NCI-H1417 treated with DMSO at 0.1 percent for 48 hours (cell line): ENCODE measurements at places on chromosomes 7 and 10.

- DNase-seq = no peak
These were observed 52.3 kb upstream of the ARMC3 start for GRCh38 chr10:22875581-22875980.

DNA sequence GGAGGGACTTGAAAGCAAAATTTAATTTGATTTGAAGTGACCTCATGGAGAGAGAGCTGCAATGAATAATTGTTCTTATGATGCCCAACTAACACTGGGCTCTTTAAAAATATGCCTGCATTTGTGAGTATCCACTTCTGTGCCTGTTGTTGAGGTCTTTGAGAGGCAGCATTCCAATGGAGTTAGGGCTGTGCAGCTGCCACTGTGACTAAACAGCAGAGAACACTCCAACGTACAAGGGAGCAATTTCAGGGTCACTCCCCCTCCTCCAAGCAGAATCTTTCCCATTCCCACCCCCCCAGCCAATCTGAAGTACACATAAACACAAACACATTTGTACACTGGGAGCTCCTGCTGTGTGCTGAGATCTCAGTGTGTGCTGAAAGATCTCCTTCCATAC is 28.0 kb upstream of the GSAP start:
- DNase-seq = no peak

- DNase-seq = no peak
These were observed 35.5 kb downstream of the FKBP6 start for GRCh38 chr7:73363225-73364005.

GRCh38 chr7:21616091-21616490 is 73.3 kb downstream of the DNAH11 start:
- DNase-seq = no peak

DNA sequence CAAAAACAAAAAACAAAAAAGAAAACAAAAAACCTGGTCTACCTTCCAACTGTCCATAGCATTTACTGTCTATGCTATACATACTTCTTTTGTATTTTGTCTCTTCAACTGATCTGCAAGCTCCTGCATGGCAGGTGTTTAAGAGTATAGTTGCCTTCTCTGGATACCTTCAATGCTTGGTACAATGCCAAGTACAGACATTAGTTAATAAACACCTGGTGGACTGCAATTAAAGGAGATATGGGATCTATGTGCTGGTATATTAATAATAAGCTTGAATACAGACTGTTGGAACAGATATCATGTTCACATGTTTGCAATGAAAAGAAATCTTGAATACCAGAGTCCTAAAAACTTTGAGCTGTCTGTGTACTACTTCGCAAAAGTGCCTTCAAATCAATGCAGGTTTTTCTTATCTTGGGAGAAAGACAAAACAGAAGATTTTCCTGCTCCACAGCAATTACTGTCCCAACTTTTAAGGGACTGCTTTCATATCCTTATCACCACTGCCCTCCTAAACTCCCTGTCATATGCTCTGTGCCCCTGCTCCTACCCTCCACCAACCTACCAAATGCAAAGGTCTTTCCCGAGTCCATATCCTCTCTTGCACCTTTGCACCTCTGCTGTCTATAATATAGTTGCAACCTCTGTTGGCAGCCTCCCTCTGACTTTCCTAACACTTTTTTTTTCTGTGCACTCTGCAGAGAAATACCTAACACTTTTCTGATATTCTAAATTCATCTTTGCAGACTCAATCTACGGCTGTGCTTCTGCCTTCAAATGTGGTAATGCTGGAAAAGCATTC is 85.1 kb downstream of the DNMBP start:
- no peak for DNase-seq

DNA sequence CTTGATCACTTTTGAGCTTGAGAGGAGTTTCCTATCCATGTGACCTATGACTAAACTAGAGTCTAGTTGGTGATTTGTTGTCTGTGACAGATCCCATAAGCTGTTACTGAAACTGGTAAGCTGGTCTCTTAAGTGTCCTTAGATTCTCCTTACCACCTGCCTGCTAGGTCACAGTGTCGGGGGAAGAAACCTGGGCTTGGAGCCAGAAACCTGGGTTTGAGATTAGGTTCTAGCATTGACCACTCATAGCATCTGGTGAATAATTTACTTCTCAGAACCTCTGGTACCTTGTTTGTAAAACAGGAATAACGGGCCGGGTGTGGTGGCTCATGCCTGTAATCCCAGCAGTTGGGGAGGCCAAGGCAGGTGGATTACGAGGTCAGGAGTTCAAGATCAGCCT is 21.8 kb upstream of the ITPRID1 start:
- DNase-seq = no peak

- no peak for DNase-seq
These were observed 7.2 kb downstream of the GNB2 start for GRCh38 chr7:100680576-100681271.

GRCh38 chr7:144133307-144133706 is 10.3 kb downstream of the OR2A14 start:
- DNase-seq = no peak

DNA sequence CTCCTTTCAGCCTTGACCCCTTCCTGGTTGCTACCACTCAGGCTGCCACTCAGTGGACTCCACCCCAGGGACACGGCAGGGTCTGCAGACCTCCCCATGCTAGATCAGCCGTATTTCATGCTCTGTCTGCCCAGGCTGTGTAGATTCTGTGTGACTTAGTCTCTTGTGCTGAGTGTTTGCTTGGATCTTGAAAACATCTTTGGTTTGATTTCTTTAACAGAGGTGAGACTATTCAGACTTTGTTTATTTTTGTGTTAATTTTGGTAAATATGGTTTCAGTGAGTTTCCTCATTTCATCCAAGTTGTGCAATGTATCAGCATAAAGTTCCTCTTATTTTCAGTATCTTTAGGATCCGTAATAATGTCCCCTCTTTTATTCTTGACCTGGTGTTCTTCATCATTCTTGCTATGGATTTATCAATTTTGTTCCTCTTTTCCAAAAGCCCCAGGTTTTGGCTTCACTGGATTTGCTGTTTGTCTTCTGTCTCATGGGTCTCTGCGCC is 21.2 kb upstream of the PWWP2B start:
- no peak for DNase-seq

GRCh38 chr10:130233035-130233360 is 96.8 kb downstream of the GLRX3 start:
- no peak for DNase-seq

- no peak for DNase-seq
These were observed 52.0 kb downstream of the MMRN2 start for GRCh38 chr10:86905429-86905828.

DNA sequence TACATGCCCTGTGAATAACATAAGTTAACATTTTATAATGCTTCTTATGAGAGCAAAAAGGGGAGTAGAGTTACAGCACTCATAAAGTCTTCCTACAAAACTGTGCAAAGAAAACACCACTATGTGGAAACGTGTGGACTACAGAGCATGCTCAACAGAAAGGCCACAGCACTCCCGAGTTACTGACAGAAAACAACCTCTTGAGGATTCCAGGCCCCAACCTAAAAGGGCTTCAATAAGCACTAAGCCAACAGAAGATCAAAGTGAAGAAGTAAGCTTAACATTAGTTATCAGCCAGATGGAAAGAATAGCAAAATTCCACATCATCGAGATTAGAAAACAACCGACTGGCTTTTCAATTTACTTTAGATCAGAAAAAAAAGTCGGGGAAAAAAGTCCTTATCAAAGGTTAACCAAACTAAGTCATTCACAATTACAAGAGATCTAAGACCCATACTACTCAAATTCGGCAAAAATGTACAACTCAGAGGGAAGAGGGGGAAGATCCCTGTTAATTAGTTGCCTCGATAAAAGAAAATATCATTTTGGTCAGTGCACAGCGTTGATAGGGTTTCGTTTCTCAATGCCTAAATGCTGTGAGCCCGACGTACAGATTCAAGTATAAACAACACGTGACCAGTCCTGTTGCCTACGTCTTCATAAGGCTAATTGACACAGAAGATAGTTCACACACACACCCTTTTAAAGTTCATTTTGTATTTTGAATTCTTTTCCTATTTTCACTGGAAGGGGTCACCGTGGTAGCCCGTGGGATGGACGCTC is 1.4 kb downstream of the KBTBD2 start:
- DNase-seq = no peak
